Globus pallidus (tissue), 1 donor: ENCODE measurements at places on chromosomes 2 and 18.
A peak's percentile ranks its signal among the peaks of the same experiment; 100 is the strongest.

DNA sequence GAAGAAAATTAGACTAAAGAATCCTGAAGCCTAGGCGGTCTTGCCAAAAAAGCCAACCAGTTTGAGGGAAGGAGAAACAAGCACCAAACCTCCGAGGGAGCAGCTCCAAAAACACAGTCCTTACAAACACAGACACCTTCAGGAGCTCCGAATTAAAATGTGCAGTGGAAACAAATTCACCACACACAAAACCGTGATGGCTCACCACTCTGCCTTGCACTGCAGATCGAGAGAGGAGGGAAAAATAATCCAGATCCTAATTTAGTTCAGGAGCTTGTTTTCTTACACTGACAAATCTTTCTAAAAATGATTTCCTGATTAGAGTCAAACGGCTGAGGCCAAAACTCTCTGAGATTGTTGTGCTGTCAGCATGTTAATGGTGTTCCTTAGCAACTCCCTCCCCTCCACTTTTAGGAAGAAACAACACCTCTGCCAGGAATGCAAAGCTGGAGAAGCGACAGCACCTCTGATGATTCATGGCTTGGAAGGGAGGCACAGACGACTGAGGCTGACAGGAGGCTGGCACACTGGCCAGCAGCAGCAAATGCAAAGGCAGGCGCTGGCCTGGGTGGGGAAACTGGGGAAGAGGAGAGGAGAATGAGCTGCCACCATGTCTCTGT lies 249.4 kb upstream of the KLHL29 start:
- no peak for DNase-seq

GRCh38 chr2:190683802-190684201 lies 34.9 kb downstream of the NAB1 start:
- DNase-seq: no peak

GRCh38 chr2:224261326-224261725 lies 140.6 kb downstream of the FAM124B start:
- no peak for DNase-seq

GRCh38 chr2:164514491-164514890 lies 106.8 kb downstream of the GRB14 start:
- no peak for DNase-seq

- no peak for DNase-seq
Measured at GRCh38 chr2:124046332-124046731, 21.2 kb downstream of the CNTNAP5 start.

GRCh38 chr2:84833481-84834150 lies 47.3 kb downstream of the TRABD2A start:
- no peak for DNase-seq

- no peak for DNase-seq
Measured at GRCh38 chr2:23924589-23925359, 2.1 kb downstream of the ATAD2B start.

- DNase-seq: no peak
Measured at GRCh38 chr2:136221026-136221425, 103.1 kb upstream of the CXCR4 start.

DNA sequence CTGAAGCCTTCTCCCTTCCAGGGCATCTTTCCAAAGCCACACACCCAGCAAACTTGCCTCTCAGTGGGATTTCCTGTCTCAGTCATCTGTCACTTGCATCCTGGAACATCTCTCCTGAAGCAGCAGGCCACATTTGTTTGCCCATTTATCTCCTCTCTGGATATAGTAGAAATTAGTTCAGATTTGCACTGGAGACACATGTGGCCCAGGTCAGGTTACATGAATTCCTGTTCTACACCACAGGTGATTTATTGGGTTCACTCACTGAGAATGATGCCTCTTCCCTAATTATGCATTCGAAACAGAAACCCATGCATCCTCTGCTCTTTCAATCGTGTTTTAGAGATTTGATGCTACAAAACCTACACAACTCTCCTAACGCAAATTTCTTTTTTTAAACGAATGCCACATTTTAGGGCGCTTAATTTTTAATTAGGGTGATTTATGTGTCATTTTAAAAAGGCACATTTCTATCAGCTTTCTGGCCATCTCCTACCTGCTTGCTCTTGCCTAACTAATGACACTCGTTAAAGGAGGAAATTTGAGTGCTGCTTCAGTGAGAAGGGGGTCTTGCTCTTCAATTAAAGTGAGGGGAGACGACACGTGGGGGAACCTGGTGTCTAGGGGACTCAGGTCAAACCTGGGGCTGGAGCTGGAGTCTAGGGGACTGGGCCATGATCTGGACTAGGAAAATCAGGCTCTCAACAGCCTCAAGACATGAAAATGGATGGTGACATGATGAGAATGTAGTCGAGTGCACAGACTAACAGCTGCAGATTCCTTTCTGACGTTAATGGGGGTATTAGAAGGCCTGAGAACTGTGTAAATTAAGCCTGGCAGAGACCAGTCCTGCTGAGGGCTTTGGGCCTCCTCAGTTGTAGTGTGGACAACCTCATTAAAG lies 221.4 kb downstream of the CLIP4 start:
- DNase-seq: no peak

DNA sequence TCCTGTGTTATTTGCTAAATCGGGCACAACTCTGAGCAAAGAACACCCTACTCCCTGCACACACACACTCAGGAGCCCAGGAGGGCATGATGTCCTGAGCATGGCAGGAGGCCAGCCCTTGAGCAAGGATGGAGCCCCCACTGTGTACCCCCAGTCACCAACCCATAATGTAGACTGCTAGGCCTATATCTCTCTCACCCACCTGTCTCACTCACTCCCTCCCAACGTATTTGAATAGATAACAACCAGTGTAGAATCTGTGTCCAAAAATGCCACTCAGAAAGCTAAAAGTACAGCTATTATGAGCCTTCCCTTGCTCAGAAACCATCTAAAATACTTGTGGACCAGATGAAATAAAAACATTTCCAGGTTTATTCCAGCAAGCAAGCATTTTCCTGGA lies 29.3 kb downstream of the MERTK start:
- no peak for DNase-seq

DNA sequence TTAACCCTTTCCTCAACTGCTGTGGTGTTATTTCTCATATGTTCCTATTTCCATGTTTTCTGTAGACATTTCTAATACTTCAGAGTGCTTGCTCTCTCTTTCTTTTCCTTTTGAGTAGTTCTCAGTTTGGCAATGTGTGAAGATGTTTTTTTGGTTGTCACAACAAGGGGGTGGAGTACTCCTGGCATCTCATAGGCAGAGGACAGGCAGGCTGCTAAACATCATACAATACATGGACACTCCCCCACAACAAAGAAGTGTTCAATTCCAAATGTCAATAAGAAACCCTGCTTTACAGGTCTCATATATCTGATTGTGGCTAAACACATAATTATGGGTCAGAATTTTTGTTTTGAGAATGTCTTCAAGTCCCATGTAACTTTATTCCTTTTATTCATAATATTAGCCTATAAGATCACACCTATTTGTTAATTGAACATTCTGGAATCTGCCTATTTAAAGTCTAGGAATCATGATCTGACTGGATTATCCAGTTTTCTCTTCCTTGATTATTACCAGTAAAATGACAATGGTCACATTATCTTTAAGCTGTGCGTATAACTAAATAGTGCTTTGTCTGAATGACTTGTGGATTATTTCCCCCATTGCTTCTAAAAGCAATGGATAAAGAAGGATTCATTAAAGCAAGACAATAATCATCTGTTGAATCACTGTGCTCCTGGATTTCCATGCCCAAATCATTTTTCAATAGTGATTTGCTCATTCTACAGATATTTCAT lies 46.8 kb upstream of the ITPRID2 start:
- DNase-seq: peak; percentile 64

- DNase-seq: peak; percentile 54
Measured at GRCh38 chr2:206693399-206694137, 24.6 kb downstream of the DYTN start.

- peak; percentile 71 for DNase-seq
Measured at GRCh38 chr18:55522011-55522410, 66.0 kb downstream of the TCF4 start.
